NCI-H1417 (cell line): ENCODE measurements at places on chromosomes 6 and 20.

DNA sequence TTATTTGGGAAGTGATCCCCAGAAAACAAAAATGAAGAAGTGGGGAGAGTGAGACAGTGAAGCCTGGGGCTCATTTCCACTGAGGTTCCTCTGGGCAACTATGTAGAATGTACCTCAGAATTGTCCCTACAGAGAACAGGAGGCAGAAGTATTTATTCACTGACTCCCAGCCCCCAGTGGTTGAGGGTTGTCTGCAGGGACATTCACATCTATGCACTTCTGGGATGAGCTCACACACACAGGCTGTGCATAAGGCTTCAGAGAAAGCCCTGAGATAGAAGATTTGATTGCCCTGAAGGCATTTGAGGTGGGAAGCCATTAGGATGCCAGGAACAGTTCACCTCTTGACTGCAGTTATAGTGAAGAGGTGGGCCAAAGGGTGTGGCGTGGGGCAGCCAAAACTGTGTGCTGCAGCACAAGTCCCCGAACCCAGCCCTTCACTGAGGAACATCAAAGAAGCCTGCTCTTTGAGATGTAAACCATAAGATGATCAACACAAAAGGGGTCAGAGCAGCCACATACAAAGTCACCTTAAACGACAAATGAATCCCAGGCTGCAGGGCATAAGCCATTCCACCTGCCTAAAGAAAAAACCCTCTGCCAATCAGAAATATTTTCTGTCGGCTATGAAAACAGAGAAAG lies 853.8 kb upstream of the FLRT3 start:
- no peak for DNase-seq

GRCh38 chr20:671252-672030 lies 4.2 kb downstream of the SCRT2 start:
- no peak for DNase-seq

DNA sequence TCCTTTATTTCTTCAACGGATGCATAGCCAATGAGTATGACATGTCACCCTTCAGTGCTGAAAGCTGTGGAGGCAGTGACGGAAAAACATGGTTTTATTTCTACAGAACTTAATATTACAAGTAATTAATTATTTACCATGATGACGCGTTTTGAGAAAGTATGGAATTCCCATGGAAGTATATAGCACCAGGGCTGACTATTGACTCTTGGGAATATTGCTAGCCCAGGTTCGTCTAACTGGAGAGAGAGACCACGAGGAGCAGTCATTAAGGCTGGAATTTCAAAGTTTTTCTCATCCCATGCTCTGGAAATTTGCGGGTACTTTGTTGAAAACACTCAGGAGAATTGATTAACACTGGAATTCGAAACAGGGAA lies 155.2 kb upstream of the PRSS16 start:
- DNase-seq = no peak

- no peak for DNase-seq
Measured at GRCh38 chr6:37258405-37259105, 611 bp upstream of the TMEM217 start.

DNA sequence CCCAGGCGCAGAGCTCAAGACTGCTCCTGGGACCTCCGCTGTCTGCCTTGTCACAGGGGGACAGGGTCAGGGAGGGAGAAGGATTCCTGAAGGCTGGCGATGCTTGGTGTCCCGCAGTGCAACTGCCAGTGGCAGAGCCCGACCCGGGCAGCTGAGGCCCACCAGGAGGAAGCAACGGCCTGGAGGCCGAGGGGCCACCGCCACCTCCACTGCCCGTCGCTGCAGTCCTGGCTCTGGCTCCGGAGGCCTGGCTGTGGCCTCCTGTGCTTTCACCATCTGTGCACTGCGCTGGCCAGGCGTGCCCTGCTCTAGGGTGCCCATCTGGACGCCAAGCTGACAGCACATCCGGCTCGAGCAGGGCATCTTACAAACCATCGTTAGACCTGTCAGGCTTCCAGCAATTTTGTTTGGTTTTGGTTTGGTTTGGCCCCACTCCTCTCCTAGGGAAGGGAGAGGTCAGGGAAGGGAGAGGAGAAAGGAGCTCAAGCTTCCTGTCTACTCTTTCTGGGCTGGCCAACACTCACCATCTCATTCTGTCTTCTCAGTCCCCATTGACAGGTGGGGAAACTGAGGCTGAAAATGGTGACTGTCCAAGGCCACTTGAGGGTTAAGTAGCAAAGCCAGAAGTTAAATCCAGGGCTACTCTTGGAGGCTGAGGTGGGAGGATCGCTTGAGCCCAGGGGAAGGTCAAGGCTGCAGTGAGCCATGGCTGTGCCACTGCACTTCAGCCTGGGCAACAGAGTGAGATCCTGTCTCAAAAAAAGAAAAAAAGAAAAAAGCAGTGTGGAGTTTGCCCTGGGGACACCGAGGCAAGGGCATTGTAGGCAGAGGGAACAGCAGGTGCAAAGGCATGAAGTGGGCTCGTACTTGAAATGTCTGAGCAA lies 37.7 kb upstream of the NOL4L start:
- DNase-seq = no peak

- DNase-seq = no peak
Measured at GRCh38 chr20:45779011-45779915, 12.4 kb downstream of the WFDC3 start.

- DNase-seq = no peak
Measured at GRCh38 chr6:20837189-20837588, 302.9 kb downstream of the CDKAL1 start.

- DNase-seq = peak; percentile 63
Measured at GRCh38 chr20:63434599-63435378, 37.7 kb downstream of the KCNQ2 start.

DNA sequence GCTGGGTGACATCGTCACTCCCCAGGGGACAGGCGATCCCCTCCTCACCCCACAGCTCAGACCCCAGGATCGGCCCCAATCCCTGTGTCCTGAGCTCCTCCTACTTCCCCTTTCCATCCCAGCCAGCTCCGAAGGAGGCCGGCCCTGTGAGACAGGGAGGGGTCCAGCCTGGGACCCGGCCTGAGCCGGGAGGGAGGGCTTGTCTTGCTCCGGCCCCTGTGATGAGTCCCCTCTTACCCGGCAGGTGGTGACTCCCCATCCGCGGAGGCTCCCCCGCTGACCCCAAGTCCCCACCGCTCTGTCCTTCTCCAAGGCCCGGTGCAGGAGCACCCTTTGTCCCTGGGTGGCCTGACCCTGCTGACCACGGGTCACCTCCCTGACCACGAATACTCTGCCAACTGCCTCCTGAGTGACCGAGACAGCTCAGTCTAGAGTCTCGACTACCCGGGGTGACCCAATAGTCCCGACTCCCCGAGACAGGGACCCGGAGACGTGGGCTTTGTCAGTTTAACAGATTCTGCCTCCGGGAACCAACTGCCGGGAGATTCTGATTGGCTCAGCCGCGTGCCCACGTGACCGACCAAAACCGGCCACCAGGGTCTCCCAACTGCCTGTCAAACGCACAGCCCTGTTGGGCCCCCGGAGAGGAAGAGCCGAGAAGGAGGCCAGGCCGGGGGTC lies 187.4 kb upstream of the PROKR2 start:
- DNase-seq = no peak

DNA sequence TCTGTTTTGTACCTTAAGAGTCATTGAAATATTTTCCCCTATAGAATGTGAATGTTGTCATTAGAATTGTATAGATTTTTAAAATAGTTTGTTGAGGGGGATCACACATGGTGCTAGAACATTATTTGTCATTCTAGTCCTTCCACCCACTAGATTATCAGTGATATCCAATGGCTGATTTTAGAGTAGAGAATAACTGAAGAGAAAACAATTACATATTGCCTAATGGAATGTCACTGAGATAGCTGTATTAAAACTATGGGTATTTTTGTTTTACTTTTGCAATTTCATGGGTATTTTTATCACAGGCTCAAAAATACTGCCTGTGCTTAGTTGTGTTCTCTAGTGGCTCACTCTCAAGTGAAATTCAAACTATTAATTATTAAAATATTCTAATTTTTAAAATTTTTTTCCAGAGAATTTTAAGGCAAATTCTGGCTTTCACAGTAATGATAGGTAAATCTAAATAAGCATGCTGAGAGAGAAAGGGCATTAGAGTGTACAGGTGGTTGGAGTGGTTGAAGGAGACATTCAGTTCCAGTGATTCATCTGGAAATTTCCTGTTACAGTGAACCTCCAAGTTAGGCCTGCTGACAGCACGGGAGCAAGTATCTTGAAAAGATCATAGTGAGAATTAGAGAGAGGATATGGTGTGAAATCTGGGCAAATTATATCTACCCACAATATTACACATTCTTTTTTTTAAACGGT lies 399.6 kb downstream of the NKAIN2 start:
- DNase-seq = no peak

- DNase-seq = no peak
Measured at GRCh38 chr6:3913077-3913957, 64.1 kb downstream of the FAM50B start.

- DNase-seq = no peak
Measured at GRCh38 chr6:68445926-68446325, 189.2 kb upstream of the ADGRB3 start.

DNA sequence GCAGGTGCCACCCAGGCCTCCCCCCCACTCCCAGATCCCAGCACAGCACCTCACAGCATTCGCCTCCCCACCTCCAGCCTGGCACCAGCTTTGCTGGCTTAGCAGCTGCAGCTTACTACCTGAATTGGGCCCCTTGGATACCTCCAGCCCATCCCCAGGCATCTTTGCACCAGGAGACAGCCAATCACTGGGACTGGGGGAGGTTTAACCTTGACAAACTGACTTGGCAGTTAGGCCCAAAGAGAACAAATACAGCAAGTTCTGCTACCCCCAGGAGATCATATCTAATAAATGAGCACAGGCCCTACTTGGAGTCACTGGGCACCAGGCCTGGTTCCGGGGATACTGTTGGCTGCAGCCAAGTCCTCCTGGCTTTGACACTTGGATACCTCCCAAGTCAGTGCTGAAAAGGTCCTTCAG lies 8.8 kb downstream of the PDRG1 start:
- no peak for DNase-seq
